ENCODE measurements at places on chromosomes 7 and 10. TPM values are rescaled to one million over a fixed set of nuclear protein-coding genes. Genes with fewer than 3 reads are reported as not detected.

Gene HTR7
- total RNA-seq: 15.3 TPM

Gene PLEKHS1
- not detected for total RNA-seq

Gene NYAP1
- not detected for total RNA-seq

Gene CYP2C18
- total RNA-seq: not detected

Gene TMEM140
- not detected for total RNA-seq
